NCI-H2081 (cell line): ENCODE measurements at places on chromosomes 6 and 20.
A peak's percentile ranks its signal among the peaks of the same experiment; 100 is the strongest.

- no peak for DNase-seq
These were observed 22.2 kb downstream of the FAM110A start for GRCh38 chr20:855466-856360.

DNA sequence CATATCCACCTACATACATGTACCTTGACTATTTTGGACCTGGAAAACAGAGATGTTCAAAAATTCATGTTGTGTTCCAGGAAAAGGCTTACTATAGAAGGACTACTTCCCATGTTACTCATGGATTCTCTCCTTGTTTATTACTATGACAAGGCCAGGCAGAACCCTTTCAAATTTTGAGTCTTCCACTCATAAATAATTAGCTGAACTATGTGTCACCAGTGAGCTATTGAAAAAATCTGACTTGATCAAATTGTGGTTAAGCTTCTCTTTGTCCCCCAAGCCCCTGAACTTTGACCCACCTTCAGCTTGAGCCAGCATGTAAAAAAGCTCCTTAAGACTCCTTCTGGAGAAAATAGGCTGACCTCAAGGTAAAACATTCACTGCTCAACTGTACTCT is 1142.8 kb upstream of the EYS start:
- no peak for DNase-seq

DNA sequence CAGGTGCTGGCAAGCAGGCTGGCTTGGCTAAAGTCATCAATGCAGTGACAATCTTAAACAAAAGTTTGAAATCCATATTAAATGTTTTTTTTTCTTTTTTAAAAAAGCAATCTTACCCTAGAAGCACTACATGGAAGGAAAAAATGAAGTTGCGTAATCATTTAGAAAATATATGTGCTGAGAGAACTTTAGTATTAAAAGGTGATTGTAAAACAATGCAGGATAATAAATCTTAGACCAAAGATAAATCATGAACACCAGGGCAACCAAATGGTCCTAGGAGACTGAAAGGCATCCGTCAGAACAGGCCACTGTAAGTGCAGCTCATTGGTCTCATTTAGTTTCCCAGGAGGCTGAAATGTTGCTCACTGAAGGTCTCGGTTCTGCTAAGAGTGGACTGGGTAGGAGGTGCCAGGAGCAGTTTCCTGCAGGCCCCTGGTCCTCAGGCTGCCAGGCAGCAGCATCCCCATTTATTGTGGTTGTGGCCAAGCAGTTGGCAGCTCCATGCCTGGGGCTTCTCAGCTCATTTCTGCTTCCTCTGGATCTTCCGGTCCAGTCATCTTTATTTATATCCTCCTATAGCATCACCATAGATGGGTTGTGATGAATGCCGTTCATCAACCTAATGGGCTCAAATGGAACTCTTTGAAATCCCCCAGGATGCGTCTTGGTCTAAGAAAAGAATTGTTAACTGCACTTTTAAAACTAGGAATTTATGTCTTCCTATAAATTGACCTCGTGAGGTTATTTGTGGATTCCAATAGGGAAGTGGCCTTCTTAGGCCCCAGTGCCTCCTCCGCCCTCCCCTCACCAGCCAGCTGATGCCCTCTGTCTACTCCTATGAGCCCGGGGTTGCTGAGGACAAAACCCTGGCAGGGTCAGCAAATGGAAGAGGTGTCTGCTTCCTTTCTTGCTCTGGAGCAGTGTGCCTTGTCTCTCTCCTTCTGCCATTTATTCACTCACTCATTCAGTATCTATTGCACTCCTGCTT is 269.0 kb downstream of the UST start:
- no peak for DNase-seq

DNA sequence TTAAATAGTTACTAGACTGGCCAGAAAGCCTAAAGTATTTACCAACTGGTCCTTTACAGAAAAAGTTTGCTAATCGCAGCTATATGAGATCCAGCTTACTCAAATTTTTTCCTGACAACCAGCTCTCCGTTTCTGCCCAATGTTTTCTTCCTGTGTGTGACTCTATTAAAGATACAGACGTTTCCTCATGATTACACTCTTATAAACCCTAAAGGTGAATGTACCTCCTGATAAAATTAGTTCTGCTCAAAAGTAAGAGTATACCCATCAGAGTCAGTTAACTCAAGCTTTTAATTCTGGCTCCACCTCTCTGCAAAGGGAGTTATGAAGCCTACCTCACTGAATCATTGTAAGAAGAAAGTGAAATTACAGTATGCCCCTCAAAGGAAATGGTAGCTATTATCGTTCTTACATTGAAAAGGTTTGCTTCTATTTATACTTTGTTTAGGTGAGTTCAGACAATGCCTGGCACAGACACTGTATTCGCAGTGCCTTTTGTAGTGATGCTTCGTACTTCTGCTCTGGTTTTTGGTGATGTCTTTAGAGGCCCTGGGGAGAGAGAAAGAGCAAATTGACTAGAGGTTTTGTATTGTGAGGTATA is 10.2 kb upstream of the MROH8 start:
- DNase-seq = no peak

DNA sequence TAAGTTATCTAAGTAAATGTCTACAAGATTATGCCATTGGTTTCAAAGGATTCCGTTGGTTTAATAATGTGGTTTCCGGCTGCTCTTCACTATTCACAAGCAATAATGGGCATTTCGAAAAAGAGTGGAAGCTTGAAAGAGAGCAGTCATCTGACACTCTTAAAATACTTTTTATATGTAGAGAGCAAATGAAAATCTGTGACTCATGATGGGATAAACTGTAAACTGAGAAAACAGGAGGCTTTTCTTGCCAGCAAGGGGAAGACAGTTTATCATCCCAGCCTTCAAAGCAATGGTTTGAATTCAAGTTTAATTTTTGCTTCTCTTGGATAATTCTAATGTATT is 145.7 kb downstream of the KHDC1L start:
- no peak for DNase-seq

- DNase-seq = peak; percentile 64
These were observed 1.5 kb upstream of the GNRH2 start for GRCh38 chr20:3041854-3042409.

- no peak for DNase-seq
These were observed 75.7 kb downstream of the SYNJ2 start for GRCh38 chr6:158057213-158057987.

- DNase-seq = peak; percentile 48
These were observed 650 bp upstream of the TTK start for GRCh38 chr6:80003826-80004172.

DNA sequence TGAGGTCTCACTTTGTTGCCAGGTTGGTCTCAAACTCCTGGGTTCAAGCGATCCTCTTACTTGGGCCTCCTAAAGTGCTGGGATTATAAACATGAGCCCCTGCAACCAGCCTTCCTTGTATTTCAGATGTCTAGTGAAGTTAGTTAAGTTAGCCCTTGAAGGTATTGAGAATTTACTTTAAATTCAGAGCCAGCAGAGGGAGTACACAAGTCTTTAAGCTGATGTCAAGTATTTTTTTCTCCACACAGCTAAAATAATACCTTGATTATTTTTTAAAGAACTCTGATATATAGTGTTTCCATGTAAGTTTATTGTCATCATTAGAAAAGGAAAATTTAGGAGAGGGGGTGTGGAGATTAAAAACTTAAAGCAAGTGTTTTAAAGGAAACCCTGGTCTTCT is 9.8 kb downstream of the FOXO3 start:
- no peak for DNase-seq
